ENCODE measurements at places on chromosomes 12 and 14.

DNA sequence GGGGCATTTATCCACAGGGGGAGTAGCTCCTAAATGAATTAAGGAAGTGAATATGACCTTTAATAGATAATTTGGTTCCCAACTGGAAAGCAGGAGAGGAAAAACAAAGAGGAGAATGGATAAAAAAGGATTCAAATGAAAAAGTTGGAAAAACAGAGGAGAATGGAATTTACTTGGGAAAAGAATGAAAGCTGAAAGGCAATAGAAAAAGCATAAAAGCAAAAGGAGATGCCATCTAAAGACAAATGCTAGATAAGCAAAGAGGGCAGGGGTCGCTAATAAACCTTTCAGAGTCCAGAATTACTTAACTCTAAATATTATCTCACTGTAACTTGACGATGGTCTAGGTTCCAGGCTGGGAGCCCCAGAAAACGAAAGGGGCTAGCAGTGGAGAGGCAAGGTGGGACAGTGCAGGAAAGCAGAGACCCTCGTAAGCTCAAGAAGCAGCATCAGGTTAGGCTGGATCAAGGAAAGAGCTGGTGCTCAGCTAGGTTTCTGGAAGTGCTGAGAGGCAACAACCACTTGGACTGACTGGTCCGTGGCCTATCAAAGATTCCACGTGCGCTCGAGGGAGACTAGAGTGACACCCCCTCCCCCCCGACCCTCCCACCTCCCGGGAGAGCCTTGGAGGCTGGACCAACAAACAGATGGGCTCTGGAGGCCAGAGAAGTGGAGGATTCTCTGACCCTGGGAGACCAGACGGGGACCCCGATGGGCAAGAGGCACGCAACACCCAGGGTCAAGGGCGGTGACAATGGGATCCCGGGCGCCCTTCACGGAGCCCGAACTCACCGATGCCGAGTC is 1.2 kb downstream of the SLC2A13 start:
- DNase-seq: no peak

- DNase-seq: peak; percentile 30
Measured at GRCh38 chr14:103880348-103881267, 33.2 kb upstream of the PPP1R13B start.

DNA sequence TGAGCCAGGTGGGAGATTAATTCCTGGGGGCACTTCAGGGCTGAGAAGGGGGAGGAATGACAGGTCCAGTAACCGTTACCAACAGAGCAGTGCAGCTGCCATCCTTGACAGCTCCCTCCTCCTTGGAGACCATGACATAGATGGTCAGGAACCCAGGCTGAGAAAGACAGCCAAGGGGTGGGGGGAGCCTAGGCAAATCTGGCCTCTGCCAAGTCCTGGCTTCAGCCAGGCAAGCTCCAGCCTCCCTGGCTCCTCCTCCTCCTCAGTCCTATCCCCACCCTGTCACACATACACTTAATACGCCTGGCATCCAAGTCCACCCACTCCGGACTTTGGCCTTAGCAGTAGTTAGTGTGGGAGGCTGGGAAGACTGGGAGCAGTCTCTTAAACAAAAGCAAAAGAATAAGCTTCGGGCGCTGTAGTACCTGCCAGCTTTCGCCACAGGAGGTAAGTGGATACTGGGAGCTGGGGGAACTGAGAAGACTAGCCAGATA is at the start of gene RDH5:
Gene RDH5, plus strand, starts transcription at position 323 of the 494 bp plus-strand sequence. CDS start 792 bp downstream, outside the sequence.
- peak; percentile 73 for DNase-seq

GRCh38 chr14:58865514-58866281 is 227.9 kb downstream of the DACT1 start:
- no peak for DNase-seq

GRCh38 chr14:59428581-59429012 is 36.6 kb downstream of the GPR135 start:
- DNase-seq: peak; percentile 86

GRCh38 chr14:75301666-75302325 is 23.2 kb downstream of the FOS start:
- no peak for DNase-seq

- DNase-seq: no peak
Measured at GRCh38 chr14:93150227-93151208, 34.2 kb downstream of the MOAP1 start.

DNA sequence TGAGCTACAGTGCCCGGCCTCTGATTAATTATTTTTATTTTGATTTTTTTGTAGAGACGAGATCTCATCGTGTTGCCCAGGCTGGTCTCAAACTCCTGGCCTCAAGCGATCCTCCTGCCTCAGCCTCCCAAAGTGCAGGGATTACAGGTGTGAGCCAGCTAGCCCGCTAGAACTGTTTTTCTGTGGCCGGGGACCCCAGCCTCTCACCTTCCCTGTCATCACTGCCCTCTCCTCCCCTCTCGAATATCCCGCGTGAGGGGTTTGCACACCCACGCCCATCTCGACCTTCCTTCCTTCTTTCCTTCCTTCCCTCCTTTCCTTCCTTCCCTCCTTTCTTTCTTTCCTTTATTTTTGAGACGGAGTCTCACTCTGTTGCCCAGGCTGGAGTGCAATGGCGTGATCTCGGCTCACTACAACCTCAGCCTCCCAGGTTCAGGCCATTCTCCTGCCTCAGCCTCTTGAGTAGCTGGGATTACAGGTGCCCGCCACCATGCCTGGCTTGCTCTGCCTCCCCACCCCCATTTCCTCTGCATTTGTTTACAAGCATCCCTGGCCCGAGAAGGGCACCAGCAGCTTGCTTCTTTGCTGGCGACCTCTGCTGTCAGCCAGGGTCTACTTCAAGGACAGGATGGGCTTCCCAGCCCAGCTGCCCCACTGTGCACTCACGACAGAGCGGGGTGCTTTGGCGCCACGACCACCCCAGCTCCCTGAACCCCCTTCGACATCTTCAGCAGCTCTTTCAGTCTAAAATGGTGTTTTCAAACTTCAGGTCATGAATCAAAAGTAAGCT is 4.3 kb upstream of the TRAF3 start:
- DNase-seq: peak; percentile 11

GRCh38 chr12:29961231-29961630 is 177.5 kb upstream of the TMTC1 start:
- DNase-seq: peak; percentile 9

GRCh38 chr12:71626098-71626497 is 37.5 kb downstream of the ZFC3H1 start:
- no peak for DNase-seq

GRCh38 chr12:13345722-13346121 is 149.2 kb downstream of the EMP1 start:
- DNase-seq: no peak

- peak; percentile 47 for DNase-seq
Measured at GRCh38 chr12:124752437-124753227, 111.0 kb downstream of the SCARB1 start.

DNA sequence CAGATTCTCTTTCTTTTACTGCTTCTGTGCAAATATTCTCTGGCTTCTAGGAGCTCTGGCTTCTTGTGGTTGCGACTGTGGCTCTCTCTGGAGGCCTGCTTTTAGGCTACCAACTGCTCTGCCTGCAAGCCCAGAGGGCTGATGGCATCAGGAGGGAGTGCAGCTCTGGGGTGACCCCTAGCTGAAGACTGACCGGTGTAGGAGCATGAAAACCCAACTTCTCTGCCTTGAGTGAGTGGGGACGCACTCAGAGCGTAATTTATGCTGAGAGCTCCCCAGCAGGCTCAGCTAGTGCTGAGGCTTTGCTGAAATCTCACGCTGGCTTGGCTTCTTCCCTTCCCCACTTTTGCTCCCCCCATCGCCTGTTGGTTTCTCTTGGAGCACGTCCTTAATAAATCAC is 29.9 kb upstream of the RBM19 start:
- no peak for DNase-seq

DNA sequence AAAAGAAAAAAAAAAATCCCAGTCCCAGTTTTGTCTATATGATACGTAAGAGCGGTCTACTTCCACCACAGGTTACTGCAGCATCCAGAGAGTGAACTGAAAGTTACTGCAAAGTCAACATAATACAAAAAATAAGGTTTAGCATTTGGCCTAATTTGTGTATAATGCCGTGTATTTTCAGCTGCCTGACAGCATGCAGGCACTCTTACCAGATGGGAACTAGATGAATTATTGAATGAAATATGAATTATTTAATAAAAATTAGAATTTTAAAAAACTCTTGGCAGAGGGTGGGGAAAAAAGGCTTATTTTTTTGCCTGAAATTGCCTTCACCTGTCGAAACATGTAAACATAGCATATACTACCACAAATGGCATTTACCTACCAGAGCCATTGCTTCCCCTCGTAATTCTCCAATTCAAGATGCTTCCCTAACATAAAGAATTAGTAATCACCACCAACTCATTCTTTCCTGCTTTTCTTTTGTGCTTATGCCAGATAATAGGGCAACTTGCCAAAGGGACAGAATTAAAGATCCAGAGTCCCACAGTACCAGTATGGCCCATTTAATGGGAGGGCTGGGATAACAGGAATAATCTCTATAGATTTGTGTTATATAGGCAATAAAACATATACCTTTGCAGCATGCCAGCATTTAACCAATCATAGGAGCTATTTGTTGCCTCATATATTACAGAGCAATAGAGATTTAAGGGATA is 31.1 kb downstream of the ATF7 start:
- DNase-seq: no peak

GRCh38 chr14:50232276-50232642 is 881 bp upstream of the SOS2 start:
- DNase-seq: no peak

- DNase-seq: no peak
Measured at GRCh38 chr12:116637589-116638150, 78.5 kb downstream of the MAP1LC3B2 start.

GRCh38 chr12:119660076-119660475 is 7.9 kb upstream of the PRKAB1 start:
- DNase-seq: no peak

GRCh38 chr12:53476769-53477209 is 22.5 kb downstream of the MAP3K12 start:
- peak; percentile 35 for DNase-seq

- DNase-seq: peak; percentile 73
Measured at GRCh38 chr12:59708064-59708463, 112.2 kb downstream of the SLC16A7 start.

DNA sequence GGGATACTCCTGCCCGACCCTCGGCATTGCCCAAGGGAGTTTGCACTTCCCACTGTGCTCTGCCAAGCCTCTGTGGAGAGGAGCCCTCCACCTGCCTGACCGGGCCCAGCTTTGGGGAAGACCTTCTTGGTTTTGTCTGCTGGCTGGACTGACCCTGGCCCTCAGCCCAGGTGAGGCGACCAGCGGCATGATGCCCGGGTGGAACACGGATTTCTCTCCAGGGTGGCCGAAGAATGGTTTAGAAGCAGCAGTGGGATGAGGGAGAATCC is 15.6 kb downstream of the ZBTB42 start:
- no peak for DNase-seq

GRCh38 chr14:84708865-84709264 is 821.1 kb upstream of the FLRT2 start:
- DNase-seq: no peak

- no peak for DNase-seq
Measured at GRCh38 chr12:83113945-83114344, 427.2 kb downstream of the TMTC2 start.

DNA sequence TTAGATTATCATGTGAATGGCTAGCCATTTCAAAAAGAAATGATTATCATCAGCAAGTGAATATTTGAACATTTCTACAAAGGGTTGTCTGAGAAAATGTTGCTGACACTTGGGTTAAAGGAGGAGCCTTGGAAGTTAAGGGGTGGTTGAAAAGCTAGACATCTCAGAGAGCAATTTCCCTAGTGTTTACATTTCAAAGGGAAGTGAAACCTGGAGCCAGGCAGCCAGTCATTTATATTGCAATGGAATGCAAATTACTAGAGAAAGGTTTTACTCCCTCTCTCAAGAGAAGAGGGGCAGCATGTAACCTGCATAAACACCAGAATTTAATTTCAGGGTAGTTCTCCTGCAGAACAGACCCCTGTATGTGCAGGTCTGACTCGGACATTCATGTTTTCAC is 279.0 kb downstream of the SLC16A7 start:
- no peak for DNase-seq

DNA sequence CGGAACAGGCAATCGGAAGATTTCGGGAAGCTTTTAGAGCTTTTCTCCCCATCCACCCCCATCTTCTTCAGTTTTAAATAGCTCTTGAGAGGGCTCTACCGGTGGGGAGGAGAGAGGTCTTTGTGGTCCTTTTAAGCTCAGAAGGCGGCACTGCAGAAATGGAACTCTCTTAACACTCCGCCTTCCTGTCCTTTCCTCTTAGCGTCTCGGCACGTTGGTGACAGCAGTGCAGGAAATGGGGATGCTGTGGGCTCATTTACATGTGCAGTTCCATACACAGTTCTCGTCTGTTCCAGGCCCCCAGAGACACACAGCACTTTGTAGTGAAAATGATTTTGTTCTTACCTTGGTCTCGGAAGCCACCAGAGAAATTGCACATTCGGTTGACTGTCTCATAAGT is 50.4 kb upstream of the RIN3 start:
- DNase-seq: no peak

GRCh38 chr14:71141701-71142374 is 234.6 kb downstream of the PCNX1 start:
- peak; percentile 5 for DNase-seq

DNA sequence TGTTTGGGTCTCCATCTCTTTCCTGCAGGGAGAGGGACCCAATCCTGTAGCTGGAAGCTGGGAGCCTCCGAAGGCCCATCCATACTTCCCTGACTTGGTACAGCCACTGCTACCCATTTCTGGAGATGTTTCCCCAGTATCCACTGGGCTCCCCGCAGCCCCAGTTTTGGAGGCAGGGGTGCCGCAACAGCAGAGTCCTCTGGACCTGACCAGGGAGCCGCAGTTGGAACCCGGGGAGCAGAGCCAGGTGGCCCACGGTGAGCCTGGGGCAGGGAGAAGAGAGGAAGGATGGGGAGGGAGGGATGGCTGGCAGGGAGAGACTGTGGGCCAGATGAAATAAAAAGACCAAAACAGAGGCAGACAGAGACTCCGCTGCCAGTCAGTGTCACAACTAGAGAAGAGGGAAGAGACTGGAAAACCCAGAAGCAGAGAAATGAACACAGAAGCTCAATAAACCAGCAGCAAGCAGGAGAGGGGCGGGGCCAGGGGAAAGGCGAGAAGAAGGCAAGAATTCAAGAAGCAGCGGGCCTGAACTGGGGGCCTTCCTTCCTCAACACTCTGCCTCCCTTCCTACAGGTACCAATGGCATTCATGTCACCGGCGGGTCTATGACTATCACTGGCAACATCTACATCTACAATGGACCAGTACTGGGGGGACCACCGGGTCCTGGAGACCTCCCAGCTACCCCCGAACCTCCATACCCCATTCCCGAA is 6.3 kb downstream of the LTBR start:
- no peak for DNase-seq

Data from HCEC 1CT (cell line).